CD4-positive, alpha-beta memory T cell (primary cell): ENCODE measurements at places on chromosomes 5 and 9. TPM values are rescaled to one million over a fixed set of nuclear protein-coding genes. Genes with fewer than 3 reads are reported as not detected.

Gene ACTBL2
- total RNA-seq = not detected

DNA sequence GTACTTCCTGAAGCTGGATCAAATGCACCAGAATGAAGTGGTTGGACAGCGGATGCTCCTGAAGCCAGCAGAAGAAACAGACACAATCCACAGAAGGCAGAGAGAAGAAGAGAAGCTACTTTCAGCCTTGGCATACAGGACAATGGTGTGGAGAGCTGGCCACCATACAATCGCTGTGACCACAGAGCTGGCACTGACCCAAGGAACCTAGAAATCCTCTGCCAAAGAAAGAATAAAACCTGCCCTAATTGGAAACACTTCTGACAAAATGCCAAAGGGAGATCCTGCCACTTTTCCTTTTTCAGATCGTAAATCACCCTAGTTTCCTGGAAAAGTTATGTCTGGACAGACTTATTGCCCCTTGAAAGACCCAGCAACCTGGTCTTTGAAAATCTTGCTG is 77.8 kb downstream of the BAAT start:
- no peak for DNase-seq

- DNase-seq = no peak
Measured at GRCh38 chr5:172556971-172557461, 84.0 kb upstream of the NEURL1B start.

GRCh38 chr5:130546211-130546610 is 618.8 kb downstream of the HINT1 start:
- no peak for DNase-seq

DNA sequence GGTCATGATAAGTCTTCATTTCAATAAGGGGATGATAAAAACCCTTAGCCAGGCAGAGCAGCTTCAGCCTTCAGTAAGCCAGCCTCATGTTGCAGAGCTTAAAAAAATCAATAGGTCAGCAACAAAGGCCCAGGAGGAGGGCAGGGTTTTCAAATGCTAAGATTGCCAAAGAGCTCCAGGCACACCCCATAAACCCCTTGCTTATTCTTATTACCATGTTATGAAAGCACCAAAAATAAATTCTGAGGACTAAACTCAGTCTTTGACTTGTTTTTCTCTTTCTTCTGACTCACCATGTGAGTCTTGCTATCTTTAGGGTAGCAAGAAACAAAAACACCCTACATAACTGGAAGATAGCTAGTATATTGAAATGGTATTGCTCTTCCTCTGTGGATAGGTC is 317.1 kb downstream of the KCTD16 start:
- DNase-seq = no peak
